T-helper 1 cell (primary cell): ENCODE measurements at places on chromosomes 6 and 20.

GRCh38 chr20:13430346-13431002, 208.3 kb downstream of the TASP1 start:
- no peak for DNase-seq

DNA sequence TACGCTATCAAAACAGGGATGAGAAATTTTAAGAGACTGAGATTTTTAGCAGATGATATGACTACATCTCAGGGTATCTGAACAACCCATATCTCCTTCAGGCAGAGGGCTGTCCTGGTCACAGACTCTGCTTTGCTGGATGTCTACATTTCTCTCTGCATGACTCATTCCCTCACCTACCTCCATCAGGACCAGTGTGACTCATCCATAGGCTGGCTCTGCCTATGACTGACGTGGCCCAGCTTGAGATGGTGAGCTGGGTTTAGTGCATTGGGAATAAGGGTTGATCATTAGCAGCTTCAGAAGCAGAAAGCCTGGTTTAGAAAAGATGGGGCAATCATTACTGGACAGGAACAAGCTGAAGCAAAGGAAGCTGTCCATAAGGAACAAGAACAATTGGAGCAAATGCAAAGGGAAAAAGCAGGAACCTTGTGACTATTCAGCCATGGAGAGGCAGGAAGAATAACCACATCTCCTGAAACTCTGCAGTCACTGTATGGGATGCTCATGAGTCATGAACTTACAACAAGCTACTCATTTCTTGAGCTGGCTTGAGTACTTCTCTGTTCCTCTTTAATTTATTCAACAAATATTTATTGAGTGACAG, 86.4 kb upstream of the CBLN4 start:
- no peak for DNase-seq

GRCh38 chr6:41199552-41200246, 1.2 kb downstream of the TREML2 start:
- DNase-seq = peak; percentile 73

DNA sequence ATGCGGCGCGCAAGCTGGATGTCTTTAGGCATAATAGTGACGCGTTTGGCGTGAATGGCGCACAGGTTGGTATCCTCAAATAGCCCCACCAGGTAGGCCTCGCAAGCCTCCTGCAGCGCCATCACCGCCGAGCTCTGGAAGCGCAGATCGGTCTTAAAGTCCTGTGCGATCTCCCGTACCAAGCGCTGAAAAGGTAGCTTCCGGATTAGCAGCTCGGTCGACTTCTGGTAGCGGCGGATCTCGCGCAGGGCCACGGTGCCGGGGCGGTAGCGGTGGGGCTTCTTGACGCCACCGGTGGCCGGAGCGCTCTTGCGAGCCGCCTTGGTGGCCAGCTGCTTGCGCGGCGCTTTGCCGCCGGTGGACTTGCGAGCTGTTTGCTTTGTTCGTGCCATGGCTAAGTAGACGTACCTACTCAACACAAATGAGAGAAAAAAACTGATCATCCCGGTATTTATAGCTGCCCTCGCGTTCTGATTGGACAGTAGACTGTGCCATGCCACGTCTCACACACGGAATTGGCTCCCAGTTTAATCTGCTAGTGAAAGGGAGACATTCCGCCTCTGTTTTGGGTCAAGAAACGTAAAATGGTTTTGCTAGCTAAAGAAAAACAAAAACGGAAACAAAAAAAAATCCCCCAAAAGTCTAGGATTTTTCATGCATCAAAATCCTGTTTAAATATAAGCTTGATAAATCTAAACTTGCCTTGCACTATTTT, 40.1 kb downstream of the OR2B2 start:
- peak; percentile 79 for DNase-seq

DNA sequence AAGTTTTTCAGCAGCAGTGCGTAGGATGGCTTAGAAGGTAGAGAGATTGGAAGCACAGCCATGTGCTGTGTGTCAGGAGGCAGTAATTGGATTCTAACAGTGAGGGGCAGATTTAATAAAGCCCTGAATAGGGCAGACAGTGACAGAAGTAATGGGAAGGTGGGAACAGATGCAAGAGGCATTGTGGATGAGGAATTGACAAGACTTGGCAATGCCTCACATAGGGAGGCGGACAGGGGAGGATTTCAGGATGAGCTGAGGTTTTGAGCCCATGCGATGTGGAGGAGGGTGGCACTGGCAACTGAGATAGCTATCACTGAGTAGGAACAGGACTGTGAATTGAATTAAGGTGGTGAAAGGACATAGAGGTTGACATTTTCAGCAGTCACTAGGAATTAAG, 262.2 kb upstream of the FLRT3 start:
- DNase-seq = no peak

DNA sequence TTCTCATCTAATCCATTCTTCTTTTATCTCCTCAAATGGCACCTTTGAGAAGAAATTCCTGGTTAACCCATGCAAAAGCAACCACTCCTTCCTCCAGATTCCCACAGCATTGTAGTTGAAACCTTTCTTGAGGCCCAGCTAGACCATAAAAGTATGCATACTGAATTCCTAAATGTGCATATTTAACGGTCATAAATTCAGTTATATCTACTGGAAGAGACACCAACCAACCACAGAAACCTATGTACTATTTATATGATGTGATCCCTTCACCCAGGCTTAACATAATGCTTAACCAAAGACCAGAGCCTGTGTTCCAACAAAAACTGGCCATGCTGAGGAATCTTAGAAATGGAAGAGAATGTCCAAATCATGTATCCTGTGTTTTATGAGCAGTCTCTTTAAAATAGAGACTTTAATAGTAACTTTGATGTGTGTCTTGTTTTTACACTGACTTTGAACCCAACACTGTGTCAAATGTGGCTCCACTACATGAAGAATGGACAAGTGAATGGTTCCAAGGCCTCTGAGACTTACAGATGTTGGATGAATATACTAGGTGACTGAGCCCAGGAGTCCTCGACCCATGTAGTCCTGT, 11.4 kb upstream of the TAF8 start:
- no peak for DNase-seq
